WTC11 (cell line): ENCODE measurements at places on chromosomes 12 and 14. TPM values are rescaled to one million over a fixed set of nuclear protein-coding genes. Genes with fewer than 3 reads are reported as not detected.

DNA sequence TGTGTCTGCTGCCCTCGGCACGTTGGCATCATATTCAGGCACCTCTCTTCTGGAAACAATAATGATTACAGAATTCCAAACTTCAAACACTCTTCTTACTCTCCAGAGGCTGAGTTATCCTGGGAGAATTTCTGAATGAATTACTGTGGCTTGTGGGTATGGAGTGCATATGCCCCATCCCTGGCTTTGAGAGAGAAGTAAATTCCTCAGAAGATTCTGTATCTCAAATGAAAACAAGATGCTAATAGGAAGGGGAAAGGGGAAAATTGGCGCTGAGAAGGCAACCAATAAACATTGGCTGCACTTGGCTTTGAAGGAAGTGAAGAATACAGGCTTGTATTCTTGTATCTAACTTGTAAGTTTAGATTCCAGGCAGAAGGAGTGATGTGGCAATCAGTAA is 132.0 kb upstream of the NOVA1 start:
- DNase-seq = no peak
- H3K27ac ChIP-seq = no peak overlapping the region
- no peaks in the 10 kb centered on the region for H3K36me3 ChIP-seq
- H3K27me3 ChIP-seq = no peaks in the 10 kb centered on the region
- H3K4me1 ChIP-seq = no peaks in the 10 kb centered on the region

GRCh38 chr12:116459916-116460663 is 99.1 kb upstream of the MAP1LC3B2 start:
- H3K27me3 ChIP-seq = no peaks in the 10 kb centered on the region
- no peak overlapping the region for H3K4me3 ChIP-seq
- no peaks in the 10 kb centered on the region for H3K36me3 ChIP-seq
- no peak overlapping the region for H3K27ac ChIP-seq
- peaks cover 16% of the 10 kb centered on the region for H3K4me1 ChIP-seq

GRCh38 chr12:123971449-123971769 is 1.2 kb downstream of the CCDC92 start:
- peaks cover 23% of the 10 kb centered on the region for H3K4me1 ChIP-seq
- peak overlapping the region; percentile 44; the same call in 1 of the 2 replicates for H3K27ac ChIP-seq
- H3K27me3 ChIP-seq = peaks cover 81% of the 10 kb centered on the region
- H3K36me3 ChIP-seq = peaks cover 12% of the 10 kb centered on the region
- peak overlapping the region; percentile 60 for H3K4me3 ChIP-seq

GRCh38 chr12:64304571-64304970 is 82.5 kb upstream of the KICS2 start:
- no peak for DNase-seq
- H3K27ac ChIP-seq = no peak overlapping the region
- peaks cover 7% of the 10 kb centered on the region; the same call in 1 of the 2 replicates for H3K36me3 ChIP-seq
- no peak overlapping the region for H3K4me3 ChIP-seq
- no peaks in the 10 kb centered on the region for H3K27me3 ChIP-seq

DNA sequence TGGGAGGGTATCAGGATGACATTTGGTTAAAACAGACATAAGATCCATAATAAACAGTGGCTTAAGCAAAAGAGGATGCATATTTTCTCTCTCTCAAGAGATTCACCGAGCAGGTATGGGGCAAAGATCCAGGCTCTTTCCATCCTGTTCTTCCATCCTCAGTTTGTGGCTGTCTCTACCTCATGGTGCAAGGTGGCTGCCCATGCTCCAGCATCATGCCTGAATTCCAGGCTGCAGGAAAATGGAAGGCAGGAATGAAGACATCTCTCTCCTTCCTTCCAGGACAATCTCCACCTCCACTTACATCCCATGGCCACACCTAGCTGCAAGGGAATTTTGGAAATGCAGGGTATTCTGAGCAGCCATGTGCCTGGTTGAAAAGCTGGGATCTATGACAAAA is 136.0 kb downstream of the GLT1D1 start:
- H3K27ac ChIP-seq = no peak overlapping the region
- no peak for DNase-seq
- H3K27me3 ChIP-seq = peaks cover 12% of the 10 kb centered on the region
- peaks cover 62% of the 10 kb centered on the region for H3K36me3 ChIP-seq

DNA sequence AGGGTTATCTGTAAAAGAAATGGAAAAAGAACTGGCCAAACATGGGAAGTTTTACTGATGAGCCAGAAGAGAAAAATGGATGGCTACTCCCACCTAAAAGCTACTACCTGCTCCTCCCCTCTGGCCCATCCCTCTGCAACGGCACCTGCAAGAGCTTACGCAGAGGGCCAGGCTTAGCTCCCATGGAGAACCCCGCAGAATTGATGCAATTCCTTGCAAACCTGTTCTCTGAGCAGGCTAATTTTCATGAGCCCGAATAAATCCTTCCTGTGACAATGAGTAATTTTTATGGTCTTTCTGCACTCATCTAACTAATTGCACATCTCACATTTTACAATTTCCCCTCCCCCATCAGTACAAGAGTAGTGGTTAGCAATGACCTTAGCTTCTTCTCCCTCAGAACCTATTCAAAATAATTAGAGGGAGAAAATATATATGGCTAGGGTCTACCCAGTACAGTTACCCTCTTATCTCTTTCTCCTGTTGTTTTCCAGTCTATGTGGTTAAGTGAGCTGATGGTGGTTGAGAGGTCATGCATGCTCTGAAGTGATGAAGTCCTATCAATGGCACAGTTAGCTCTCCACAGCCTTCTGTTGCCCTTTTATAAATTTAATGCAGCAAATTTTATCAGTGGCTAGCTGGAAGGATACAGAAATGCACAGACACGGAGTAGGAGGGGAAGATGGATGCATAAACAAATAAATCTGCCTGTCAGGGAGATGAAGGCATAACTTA is 67.7 kb upstream of the NTF3 start:
- H3K36me3 ChIP-seq = no peaks in the 10 kb centered on the region
- H3K27ac ChIP-seq = no peak overlapping the region
- H3K27me3 ChIP-seq = no peaks in the 10 kb centered on the region

- no peaks in the 10 kb centered on the region for H3K4me1 ChIP-seq
- no peak overlapping the region for H3K4me3 ChIP-seq
- peaks cover 11% of the 10 kb centered on the region for H3K36me3 ChIP-seq
- DNase-seq = no peak
Observed at GRCh38 chr14:105913221-105913620, 386.8 kb downstream of the TMEM121 start.

The TRIM9 gene
- 4.0 to 4.4 TPM (median 4.2 TPM) in 3 replicates for total RNA-seq
